ENCODE measurements at places on chromosomes 11 and 22.

GRCh38 chr11:1691026-1691877 lies 5.7 kb upstream of the KRTAP5-6 start:
- no peak for DNase-seq

GRCh38 chr22:39110631-39111561 lies 13.9 kb downstream of the APOBEC3H start:
- DNase-seq, result no peak

DNA sequence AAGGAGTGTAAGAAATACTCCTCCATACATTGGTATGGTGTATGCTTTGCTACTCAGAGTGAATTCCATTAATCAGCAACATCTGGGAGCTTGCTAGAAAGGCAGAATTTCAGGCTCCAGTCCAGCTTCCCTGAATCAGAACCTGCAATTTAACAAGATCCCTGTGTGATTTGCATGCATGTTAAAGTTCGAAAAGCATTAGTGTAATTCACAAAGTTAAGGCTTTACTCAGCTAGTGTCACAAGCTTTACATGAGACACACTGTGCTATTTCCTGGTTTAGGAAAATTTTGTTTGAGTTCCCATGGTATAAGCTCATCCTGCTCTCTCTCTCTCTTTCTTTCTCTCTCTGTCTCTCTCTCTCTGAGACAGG lies 37.0 kb upstream of the HEPHL1 start:
- DNase-seq, result no peak

DNA sequence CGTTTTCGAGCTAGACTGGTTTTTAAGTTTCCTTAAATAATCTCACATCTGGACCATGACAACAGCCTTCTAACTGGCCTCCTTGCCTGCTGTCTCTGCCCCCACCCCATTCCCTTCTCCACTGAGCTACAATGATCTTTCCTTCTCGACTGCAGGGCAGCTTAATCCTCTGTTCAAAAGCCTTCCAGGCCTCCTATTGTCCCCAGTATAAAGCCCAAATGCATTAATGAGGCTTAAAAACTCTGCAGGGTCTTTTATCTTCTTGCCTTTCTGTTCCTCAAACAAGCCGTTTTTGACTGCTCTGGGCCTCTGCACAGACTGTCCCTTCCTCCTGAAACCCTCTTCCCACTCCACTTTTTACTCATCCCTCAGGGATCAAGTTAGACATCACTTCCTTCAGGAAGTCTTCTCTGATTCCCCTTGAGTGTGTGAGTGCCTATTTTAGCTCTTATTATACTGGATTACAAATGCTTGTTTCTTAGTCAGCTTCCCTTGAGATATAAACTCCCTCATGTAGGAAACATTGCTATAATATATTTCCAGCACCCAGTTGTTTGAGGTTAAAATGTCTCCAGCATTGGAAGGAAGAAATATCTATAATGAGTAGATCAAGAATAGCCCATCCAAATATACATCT lies 23.6 kb upstream of the PAMR1 start:
- DNase-seq, result no peak

DNA sequence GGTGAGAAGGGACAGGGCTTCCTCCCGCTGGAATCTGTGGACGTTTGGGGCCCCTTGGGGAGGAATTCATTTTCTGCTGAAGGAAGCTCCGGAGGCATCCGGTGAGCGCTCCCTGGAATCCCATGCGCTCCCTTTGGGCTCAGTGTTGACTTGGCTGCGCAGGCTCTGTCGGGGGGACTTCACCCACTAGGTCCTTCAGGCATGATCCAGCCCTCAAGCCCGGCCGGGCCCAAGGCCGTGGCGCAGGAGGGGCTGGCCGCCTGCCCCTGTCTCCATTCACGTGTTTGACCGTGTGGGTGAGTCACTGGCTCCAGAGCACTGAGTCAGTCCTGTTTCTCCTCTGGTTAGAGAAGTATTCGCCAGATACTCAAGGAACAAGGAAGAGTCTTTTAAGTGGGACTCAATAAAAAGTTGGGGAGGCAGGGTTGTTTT lies 1.4 kb downstream of the CTTN start:
- DNase-seq, result no peak

- DNase-seq, result no peak
These were observed 926.3 kb downstream of the BRD1 start for GRCh38 chr22:48901324-48901723.

DNA sequence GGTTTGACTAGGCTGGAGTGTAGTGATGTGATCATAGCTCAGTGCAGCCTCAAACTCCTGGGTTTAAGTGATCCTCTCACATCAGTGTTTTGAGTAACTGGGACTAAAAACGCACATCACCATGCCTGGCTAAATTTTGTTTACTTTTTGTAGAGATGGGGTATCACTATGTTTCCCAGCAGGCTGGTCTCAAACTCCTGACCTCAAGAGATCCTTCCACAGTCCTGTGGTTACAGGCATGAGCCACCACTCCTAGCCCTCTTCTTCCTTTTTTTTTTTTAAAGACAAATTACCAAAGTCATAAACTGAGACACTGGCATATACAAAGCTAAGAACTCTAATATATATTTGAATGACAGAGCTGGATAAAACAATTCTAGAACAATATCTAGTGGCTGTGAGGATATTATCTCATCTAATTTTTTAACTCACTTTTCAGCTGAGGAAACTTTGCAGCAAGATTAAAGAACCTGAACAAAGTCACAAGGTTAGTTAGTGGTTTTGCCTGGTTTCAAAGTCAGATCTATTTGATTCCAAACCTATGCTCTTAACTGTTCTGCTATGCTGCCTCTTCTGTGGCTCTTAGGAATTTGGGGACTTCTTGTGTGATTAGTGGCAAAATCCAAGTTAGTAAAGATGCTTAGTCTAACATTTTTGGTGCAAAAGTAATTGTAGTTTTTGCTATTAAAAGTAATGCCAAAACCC lies 95.3 kb upstream of the RAG2 start:
- DNase-seq, result no peak

- DNase-seq, result no peak
These were observed 28.8 kb downstream of the SWAP70 start for GRCh38 chr11:9692691-9693090.

DNA sequence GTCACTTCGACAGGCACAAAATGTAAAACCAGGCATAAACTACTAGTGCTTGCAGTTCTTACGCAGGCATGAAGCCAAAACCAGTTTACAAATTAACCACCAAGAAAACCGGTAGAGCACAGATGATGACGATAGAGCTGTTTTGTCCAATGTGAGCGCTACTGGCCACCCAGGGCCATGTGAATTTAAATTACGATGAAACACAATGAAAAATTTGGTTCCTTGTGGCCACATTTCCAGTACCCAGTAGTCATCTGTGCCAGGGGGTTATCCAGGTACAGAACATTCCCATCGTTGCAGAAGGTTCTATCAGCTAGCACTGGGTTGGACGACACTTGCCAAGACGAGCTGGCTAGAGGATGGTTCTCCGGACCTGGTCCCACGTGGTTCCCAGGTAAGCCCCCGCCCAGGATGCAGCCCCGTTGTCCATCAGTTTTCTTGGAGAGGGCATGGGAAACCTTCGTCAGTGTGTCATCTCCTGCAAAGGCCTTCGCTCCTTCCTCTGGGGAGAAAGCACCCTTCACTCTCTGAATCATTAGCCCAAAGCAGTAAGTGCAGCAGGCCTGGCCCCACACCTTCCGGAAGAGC lies 1.1 kb upstream of the CD81 start:
- DNase-seq, result no peak

- DNase-seq, result no peak
These were observed 216.9 kb upstream of the SYN3 start for GRCh38 chr22:33275073-33275443.

DNA sequence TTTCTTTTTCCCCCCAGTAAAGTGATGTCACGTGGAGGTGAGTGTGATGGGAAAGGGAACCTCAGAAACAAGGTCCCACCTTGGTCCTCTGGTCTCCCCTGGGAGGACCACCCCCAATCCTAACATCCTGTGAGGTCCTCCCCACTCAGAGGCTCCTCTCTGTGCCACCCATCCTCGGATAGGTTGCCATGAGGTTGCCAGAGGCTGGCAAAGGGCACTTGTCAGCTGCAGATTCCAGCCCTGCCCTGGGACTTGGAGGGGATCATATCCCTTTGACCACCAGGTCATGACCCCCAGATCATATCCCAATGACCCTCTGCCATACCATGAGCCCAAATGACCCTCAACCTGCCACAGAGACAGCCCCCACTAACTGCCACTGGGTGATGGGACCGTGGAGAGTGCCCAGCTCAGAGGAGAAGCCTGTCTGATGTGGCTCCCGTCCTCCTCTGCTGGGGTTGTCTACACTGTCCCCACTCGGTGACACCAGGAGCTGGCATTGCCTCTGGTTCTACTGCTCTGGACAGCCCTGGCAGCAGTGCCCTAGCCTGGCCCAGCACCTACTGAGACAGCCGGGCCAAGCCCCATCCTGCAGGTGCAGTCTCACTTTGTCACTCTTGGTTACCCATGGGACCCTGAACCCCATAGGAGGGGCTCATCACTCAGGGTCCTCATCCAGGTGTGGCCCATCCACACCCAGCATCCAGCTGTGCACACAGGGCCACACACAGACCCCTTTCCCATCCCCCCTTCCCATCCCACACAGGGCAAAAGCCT lies 90.2 kb upstream of the KCNQ1OT1 start:
- no peak for DNase-seq

GRCh38 chr11:94025690-94026394 lies 4.7 kb downstream of the HEPHL1 start:
- no peak for DNase-seq

GRCh38 chr11:121291319-121291718 lies 1.3 kb upstream of the SC5D start:
- no peak for DNase-seq

DNA sequence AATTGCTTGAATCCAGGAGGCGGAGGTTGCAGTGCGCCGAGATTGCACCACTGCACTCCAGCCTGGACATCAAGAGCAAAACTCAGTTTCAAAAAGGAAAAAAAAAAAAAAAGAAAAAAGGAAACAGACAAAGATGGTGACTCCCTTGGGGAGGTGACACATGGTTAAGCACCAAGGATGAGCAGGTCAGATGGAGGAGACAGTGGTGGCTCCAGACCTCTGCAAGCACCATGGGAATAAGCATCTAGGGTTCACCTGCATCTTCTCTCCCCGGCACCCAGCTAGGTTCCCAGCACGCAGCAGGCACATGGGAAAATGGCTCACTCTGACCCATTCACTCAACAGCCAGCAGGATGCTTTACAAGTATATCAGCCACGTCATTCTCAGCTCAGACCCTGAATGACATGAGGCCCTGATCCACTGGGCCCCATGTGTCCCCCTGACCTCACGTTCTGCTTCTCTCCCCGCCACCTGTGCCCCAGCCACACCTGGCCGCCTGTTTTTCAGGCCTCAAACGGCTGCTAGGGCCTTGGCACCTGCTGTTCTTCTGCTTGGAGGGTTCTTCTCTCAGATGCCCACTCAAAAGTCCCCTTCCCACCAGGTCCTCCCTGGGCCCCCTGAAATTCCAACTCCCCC lies 24.2 kb downstream of the A4GALT start:
- no peak for DNase-seq

DNA sequence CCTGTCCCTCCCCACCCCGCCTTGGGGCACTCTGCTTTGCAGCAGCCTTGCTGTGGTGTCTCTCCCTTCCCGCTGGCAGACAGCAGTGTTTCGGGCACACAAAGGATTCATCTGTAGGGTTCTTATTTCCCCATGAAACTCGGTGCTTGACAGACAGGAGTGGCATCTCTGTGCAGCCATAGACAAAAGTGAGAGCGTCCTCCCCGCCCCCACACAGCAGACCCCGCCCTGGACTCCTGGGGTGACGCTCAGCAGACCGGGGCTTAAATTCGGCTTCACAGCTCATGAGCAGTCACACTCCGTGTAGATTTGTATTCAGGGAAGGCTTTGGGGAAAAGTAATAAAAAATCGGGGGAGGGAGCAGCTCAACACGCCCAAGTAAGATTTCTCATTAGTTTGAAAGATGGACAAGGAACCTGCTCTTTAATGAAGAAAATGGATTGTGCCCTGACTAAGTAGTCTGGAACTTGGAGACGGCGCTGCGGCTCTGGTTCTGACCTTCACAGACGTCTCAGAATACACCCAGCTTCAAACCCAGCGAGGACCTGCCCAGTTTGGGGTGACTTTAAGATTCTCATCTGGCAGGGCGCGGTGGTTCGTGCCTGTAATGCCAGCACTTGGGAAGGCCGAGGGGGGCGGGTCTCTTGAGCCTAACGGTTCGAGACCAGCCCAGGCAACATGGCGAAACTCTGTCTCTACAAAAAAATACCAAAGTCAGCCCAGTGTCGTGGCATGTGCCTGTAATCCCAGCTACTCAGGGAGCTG lies 136.0 kb downstream of the CACNA1I start:
- no peak for DNase-seq

GRCh38 chr22:49935561-49935960 lies 17.1 kb downstream of the CRELD2 start:
- peak; percentile 56 for DNase-seq

- DNase-seq, result no peak
These were observed 47.1 kb upstream of the HORMAD2 start for GRCh38 chr22:30033137-30033536.

DNA sequence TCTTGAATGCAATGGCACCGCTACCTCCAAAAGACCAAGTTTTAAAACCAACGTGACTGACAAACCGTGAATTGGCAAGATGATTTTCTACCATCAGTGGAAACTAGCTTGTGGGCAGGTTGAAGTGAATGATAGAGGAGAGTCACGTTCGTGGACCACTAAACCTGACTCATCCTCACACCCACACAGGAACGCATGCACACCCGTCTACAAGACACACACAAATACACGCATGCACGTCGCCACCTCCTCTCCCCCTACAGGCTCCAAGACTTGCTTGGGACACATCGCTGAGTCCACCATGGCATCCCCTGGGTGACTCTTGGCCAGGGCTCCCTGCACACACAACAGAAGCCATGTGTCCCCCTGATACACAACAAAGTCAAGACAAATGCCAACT lies 14.4 kb downstream of the TMPRSS6 start:
- peak; percentile 61 for DNase-seq

- DNase-seq, result no peak
These were observed 58.9 kb downstream of the RCN1 start for GRCh38 chr11:32149748-32150147.

- no peak for DNase-seq
These were observed 296.2 kb downstream of the NTM start for GRCh38 chr11:131666617-131667016.

DNA sequence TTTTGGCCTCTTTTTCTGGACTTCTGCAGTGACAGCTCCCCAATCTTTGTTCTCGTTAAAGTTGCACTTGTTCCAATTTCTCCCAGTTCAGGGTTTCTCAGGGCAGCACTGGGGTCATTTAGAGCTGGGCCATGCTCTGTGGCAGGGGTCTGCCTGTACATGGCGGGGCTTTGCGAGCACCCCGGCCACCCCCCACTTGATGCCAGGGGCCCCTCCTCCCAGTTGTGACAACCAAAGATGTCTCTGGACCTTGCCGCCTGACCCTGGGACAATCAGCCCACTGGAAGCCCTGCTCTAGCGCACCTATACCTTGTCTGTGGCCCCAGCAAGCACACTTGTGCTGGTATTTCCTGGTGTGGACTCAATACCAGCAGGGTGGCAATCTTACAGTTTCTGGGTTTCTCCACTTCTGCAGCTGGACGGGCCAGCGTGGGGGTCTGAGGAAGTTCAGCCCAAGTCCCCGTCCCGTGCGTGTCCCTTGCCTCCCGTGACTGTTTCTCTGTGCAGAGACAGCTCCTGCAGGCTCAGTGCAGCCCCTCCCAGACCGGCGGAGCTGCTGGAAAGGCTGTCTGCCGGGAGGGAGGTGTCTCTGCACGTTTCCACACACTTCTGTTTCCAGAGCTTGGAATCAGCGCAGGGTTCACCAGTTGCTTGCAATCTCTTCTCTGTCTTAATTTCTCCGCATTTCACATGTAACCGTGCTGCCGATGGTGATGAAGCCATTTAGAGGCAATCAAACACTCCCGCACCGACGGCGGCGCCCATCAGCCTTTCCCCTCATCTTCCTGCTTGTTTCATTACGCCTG lies 1328.9 kb downstream of the BRD1 start:
- no peak for DNase-seq
